ENCODE measurements at places on chromosomes 16 and 17. TPM values are rescaled to one million over a fixed set of nuclear protein-coding genes. Genes with fewer than 3 reads are reported as not detected.

- no peak for DNase-seq
- no peaks in the 10 kb centered on the region for H3K4me1 ChIP-seq
- no peak overlapping the region for H3K27ac ChIP-seq
Measured at GRCh38 chr17:76599694-76600460, 14.2 kb upstream of the ST6GALNAC2 start.

GRCh38 chr16:54506741-54507500 is 220.3 kb upstream of the IRX3 start:
- DNase-seq = no peak
- H3K36me3 ChIP-seq = no peaks in the 10 kb centered on the region
- H3K4me3 ChIP-seq = no peak overlapping the region
- H3K4me1 ChIP-seq = no peaks in the 10 kb centered on the region

DNA sequence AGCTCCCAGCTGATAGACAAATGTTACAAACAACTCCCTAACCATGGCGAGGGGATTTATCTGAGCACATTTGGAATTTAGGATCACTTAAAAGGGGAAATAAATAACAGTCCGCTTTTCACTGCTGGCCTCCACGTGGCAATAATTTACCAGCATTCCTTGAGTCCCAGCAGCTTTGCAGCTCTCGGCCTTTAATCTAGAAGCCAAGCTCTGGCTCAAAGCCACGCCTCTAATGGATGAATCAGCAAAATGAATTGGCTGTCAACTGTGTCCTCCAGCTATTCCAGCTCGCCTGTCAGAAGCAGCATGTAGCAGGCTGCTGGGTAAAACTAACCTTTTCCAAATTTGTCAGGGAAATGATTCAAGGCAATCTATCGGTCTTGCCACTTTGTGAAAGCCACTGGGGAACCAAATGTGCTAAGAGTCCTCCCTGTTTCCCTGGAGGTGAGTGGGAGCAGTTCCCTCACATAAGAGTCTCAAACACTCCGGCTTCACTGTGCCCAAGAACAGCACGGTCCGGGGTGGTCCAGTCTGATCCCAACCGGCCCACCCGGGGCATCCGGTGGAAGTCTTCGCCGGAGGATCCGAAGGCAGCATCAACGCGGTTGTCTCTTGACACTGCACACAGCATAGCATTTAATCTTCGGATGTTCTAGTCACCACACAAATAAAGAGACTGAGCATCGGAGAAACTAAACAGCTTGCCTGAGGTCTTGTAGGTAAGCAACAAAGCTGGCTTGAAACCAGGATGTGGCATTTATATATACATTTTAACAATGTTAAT is 143.3 kb downstream of the PARN start:
- peak overlapping the region; percentile 40 for H3K4me3 ChIP-seq
- DNase-seq = peak; percentile 94
- H3K27ac ChIP-seq = peak overlapping the region; percentile 77
- no peaks in the 10 kb centered on the region for H3K27me3 ChIP-seq
- H3K4me1 ChIP-seq = no peaks in the 10 kb centered on the region

Gene CD7
- 38.3 TPM for polyA plus RNA-seq

Gene AMDHD2
- 39.4 TPM for polyA plus RNA-seq

Gene NLRP1
- 25.0 TPM for polyA plus RNA-seq

DNA sequence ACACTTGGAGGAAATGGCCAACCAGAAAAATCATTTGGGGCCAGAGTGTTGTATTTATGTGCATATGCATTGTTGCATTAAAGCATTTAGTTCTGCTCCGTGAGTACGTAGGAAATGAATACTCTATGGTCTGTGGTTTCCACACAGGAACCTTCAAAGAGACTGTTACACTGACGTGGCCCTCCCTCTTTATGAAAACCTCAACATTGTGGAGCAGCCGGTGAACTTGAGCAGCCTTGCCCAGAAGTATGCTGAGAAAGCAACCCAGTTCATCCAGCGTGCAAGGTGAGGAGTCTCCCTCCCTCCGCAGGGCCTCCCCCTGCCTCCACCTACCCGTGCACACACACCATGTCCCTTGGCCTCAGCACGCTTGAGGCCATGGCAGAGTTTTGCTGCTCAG is 65.2 kb downstream of the ARSG start:
- H3K36me3 ChIP-seq = no peaks in the 10 kb centered on the region
- no peaks in the 10 kb centered on the region for H3K27me3 ChIP-seq
- no peak overlapping the region for H3K4me3 ChIP-seq
- DNase-seq = no peak
- no peak overlapping the region for H3K27ac ChIP-seq

Gene ATP2A1
- not detected for polyA plus RNA-seq

DNA sequence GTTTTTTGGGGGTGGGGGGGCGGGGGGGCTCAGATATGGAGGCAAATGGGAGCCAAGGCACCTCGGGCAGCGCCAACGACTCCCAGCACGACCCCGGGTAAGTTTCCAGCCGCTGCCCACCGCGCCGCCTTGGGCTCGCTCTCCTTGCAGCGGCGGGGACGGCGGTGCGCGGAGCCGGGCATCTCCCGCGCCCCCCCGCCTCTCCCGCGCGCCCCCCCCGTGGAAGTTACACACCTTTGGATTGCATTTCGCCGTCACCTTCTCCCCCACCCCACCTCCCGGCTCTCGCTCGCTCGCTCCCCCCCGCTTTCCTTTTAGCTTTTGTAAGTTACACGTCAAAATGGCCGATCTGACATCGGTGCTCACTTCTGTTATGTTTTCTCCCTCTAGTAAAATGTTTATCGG is 387 bp downstream of the MSI2 start:
- DNase-seq = peak; percentile 75
- no peaks in the 10 kb centered on the region for H3K36me3 ChIP-seq
- H3K4me3 ChIP-seq = peak overlapping the region; percentile 94
- peaks cover 24% of the 10 kb centered on the region for H3K4me1 ChIP-seq

Gene KCNJ2
- polyA plus RNA-seq = 2.4 TPM

- no peaks in the 10 kb centered on the region for H3K27me3 ChIP-seq
- H3K4me1 ChIP-seq = peaks cover 10% of the 10 kb centered on the region
- no peak for DNase-seq
- H3K4me3 ChIP-seq = peak overlapping the region; percentile 4
- H3K36me3 ChIP-seq = no peaks in the 10 kb centered on the region
Measured at GRCh38 chr17:50421308-50422051, 4.5 kb upstream of the ACSF2 start.

Gene RAB37
- polyA plus RNA-seq = 15.2 TPM

DNA sequence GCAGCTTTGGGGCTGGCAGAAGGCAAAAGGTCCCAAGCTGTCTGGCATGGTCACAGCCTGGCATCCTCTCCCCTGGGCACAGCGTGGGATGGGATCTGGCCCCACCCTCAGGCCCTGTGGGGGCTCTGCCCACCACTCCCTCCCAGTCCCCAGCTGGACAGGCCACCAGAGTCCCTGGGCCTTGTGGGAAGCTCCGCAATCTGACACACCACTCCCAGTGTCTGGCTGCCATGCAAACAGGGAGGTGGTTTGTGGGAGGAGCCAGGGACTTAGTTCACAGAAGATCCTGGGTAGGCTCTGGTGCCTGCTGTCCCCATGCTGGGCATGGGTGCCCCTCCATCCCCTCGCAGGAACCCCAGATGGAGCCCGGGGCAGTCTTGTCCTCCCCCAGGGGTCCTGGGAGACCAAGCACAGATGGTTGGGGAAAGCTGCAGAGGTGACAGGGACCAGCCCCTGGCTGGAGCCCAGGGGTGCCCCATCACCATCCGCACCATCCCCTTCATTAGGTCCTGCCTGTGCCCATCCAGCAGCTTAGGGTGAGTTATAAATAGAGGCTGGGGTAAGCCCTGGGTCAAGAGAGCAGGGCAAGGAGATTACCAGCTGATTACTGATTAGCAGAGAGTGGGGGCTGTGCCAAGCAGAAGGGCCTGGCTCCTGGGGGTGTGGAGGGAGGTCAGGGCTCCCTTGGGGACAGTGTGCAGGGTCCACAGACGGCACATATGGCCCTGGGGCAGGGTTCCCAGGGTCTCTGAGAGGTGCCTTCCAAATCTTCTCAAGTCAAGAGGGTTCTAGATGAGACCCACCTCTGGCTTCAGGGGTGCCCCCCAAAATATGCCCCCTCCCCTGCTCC is 6.2 kb downstream of the FSCN2 start:
- peaks cover 44% of the 10 kb centered on the region for H3K27me3 ChIP-seq
- H3K4me1 ChIP-seq = peaks cover 15% of the 10 kb centered on the region
- no peak overlapping the region for H3K27ac ChIP-seq
- DNase-seq = no peak

DNA sequence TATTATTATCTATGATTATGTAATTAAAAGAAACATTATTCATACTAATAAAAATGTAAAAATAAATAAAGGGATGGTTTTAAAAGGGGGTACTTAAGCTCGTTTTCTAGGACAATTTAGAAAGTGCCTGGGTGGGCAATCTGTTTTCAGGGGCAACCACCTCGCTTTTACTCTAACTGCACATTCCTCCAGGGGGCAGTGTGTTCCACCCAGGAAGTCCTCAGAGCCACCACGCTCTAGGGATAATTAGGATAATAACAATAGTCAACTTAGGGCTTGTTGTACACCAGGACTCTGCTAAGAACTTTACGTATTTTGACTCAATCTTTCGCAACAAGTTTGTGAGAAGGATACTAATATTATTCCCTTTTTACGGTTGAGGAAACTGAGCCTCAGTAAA is 396.7 kb upstream of the MAF start:
- H3K36me3 ChIP-seq = no peaks in the 10 kb centered on the region
- H3K27me3 ChIP-seq = no peaks in the 10 kb centered on the region
- H3K4me3 ChIP-seq = no peak overlapping the region
- H3K27ac ChIP-seq = no peak overlapping the region
- H3K4me1 ChIP-seq = no peaks in the 10 kb centered on the region

GRCh38 chr17:45393411-45393810 is 39.3 kb downstream of the ARHGAP27 start:
- H3K4me3 ChIP-seq = no peak overlapping the region
- H3K36me3 ChIP-seq = no peaks in the 10 kb centered on the region
- peaks cover 9% of the 10 kb centered on the region for H3K4me1 ChIP-seq
- no peak overlapping the region for H3K27ac ChIP-seq
- DNase-seq = no peak

DNA sequence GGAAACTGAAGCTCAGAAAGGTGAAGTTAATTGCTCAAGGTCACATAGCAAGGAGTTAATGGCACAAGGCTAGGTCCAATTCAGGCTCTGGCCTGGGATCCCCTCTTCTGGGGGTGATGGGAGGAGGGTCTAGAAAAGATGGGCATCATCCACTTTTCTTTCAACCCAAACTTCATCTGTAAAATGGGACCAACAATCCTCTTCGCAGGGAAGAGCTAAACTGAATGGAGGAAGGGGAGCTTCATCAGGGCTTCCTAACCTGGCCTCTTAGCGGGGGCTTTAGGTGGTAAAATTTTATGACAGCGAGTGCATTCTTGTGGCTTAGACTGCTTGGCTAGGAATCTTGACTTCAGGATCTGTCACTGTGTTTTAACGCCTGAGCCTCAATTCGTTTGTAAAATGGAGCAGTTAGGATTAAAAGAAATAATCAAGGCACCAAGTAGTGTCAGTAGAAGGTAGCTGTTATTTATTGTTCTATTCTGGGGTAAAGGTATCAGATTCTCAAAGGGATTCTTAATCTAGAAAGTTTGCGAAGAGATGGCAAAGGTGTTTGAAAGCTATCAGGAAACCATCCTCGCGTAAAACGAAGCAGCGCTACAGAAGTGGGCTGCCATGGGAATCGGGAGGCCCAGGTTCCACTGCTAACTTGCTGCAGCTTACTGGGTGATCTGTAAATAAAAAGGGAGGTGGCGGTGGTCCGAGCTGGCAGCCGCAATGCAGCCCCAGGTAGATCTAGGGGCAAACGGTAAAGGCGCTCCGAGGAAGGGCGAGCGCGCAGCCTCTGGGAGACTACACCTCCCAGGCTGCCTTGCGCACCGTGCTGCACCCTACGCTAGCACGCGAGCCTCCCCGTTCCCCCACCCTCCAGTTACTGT is 1.5 kb upstream of the SRCAP start:
- no peaks in the 10 kb centered on the region for H3K27me3 ChIP-seq
- peak overlapping the region; percentile 100 for H3K4me3 ChIP-seq
- peak; percentile 99 for DNase-seq
- H3K4me1 ChIP-seq = peaks cover 32% of the 10 kb centered on the region
- H3K27ac ChIP-seq = peak overlapping the region; percentile 100
- H3K36me3 ChIP-seq = peaks cover 20% of the 10 kb centered on the region

Gene MYL4
- polyA plus RNA-seq = not detected

Gene RNF222
- polyA plus RNA-seq = not detected

DNA sequence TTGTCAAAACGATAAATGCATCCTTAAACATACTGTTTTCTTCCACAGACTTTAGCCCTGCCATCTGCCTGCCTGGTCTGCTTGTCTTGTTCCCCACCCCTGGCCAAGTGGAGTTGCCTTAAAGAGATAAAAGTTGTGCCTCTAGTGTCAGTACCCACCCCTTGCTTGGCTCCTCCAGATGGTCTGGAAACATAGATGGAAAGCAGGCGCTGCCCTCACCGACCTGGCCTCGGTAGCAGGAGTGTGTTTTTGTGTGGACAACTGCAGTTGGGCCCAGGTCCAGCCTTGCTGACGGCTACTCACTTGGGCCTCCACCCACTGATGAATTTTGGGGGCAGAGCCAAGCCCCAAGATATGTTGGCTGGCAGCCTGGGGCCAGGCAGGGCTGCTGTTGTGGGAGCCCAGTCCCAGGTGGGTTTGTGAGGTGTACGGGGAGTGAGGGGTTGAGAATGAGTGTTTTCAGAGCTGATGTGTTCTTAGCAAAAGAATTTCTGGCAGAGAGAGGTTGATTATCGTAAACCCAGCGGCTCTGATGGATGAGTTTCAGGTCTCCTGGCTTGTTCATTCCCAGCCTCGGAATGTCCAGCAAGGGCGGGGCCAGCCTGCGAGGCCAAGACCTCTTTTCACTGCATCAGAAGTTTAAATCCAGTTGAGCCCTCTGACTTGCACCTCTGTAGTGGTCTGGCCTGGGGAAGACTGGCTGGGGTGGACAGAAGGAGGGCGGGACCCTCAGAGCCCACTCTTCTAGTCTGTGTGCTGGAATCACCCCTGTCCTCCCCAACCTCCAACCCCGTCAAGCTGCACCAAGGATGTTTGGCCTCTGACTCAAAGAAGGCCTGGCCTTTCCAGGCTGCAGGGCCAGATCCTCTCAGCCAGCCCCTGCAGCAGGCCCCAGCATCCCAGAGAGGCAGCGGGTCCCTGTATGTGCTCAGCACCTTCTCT is 179.7 kb downstream of the RAB11FIP4 start:
- DNase-seq = peak; percentile 96
- no peaks in the 10 kb centered on the region for H3K4me1 ChIP-seq
- no peaks in the 10 kb centered on the region for H3K27me3 ChIP-seq
- H3K36me3 ChIP-seq = no peaks in the 10 kb centered on the region
- H3K4me3 ChIP-seq = no peak overlapping the region
- peak overlapping the region; percentile 85 for H3K27ac ChIP-seq

Gene C17orf78
- not detected for polyA plus RNA-seq

GRCh38 chr17:75124041-75124818 is 7.3 kb downstream of the NT5C start:
- no peaks in the 10 kb centered on the region for H3K27me3 ChIP-seq
- peaks cover 7% of the 10 kb centered on the region for H3K36me3 ChIP-seq
- no peak overlapping the region for H3K4me3 ChIP-seq
- H3K27ac ChIP-seq = peak overlapping the region; percentile 42
- no peaks in the 10 kb centered on the region for H3K4me1 ChIP-seq

- no peaks in the 10 kb centered on the region for H3K27me3 ChIP-seq
Measured at GRCh38 chr16:57966204-57966771, 4.6 kb downstream of the CNGB1 start.

Data from sigmoid colon (tissue), 7 donors.